Effector memory CD4-positive, alpha-beta T cell (primary cell): ENCODE measurements at places on chromosomes 12 and 14.

DNA sequence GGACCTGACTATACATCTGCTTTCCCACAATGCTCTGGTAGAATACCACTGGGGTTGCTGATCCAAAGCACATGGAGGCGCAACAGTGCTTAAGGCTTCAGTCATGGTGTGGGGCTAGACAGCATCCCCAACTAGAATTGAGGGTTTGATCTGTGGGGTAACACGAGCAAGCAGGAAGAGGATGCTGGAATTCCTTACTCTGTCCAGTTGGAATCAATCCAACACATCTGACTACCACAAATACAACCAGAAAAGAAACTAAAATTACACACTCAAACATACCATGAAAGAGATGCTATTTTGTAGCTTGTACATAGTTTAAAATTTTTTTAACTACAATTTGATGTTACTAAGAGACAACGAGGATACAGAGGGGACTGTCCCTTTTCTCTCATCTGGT is 40.4 kb upstream of the GTF2A1 start:
- DNase-seq: no peak

GRCh38 chr12:53830631-53831030 is 78.9 kb upstream of the CISTR start:
- DNase-seq: no peak

GRCh38 chr14:65360144-65360784 is 52.3 kb upstream of the FUT8 start:
- DNase-seq: no peak

DNA sequence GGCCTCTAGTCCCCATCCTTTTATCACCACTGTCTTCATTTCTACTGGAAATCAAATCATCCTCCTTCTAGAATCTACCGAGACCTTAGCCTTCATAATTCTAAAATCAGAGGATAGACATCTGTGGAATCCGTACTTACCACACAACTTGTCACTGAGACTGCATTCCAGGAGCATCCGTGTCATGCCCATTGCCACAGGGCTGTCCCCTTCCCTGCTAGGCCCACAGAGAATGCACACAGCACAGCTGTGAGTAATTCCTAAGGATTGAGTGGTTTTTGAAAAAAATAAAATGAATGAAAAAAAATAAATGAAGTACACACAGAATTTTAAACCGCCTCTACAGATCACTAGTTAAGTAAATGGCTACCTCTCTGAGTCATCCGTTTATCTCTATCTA is 21.0 kb upstream of the MAGOHB start:
- no peak for DNase-seq

GRCh38 chr12:49543914-49544815 is 5.3 kb downstream of the KCNH3 start:
- DNase-seq: no peak

GRCh38 chr14:54659365-54659764 is 92.4 kb downstream of the SAMD4A start:
- no peak for DNase-seq

DNA sequence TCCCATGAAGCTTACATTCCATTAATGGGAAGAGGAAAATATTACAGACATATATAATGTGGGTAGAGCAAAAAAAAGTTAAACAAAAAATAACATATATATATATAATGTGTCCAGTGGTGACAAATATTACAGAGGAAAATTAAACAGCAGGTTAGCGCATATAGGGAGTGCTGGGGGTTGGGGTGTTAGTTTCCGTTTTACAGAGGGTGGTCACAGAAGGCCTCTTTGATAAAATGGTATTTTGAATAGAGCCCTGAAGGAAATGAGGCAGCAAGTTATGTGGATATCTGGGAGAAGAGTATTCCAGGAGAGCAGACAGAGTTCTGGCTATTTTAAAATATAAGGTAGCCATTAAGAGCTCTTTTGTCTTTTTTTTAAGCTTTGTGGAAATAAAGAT is 73.2 kb downstream of the DCAF5 start:
- no peak for DNase-seq

- no peak for DNase-seq
Measured at GRCh38 chr12:83408146-83408545, 721.4 kb downstream of the TMTC2 start.

- DNase-seq: no peak
Measured at GRCh38 chr14:104878582-104878981, 13.5 kb downstream of the CEP170B start.

GRCh38 chr12:57258977-57259970 is 8.3 kb upstream of the STAC3 start:
- DNase-seq: no peak

GRCh38 chr12:1816730-1817348 is 3.5 kb upstream of the LRTM2 start:
- DNase-seq: no peak
